ENCODE measurements at places on chromosomes 6 and 20.

- no peak for DNase-seq
These were observed 4.4 kb downstream of the C6orf89 start for GRCh38 chr6:36890112-36890663.

GRCh38 chr6:36949636-36950035 is 4.9 kb upstream of the PI16 start:
- DNase-seq = no peak

DNA sequence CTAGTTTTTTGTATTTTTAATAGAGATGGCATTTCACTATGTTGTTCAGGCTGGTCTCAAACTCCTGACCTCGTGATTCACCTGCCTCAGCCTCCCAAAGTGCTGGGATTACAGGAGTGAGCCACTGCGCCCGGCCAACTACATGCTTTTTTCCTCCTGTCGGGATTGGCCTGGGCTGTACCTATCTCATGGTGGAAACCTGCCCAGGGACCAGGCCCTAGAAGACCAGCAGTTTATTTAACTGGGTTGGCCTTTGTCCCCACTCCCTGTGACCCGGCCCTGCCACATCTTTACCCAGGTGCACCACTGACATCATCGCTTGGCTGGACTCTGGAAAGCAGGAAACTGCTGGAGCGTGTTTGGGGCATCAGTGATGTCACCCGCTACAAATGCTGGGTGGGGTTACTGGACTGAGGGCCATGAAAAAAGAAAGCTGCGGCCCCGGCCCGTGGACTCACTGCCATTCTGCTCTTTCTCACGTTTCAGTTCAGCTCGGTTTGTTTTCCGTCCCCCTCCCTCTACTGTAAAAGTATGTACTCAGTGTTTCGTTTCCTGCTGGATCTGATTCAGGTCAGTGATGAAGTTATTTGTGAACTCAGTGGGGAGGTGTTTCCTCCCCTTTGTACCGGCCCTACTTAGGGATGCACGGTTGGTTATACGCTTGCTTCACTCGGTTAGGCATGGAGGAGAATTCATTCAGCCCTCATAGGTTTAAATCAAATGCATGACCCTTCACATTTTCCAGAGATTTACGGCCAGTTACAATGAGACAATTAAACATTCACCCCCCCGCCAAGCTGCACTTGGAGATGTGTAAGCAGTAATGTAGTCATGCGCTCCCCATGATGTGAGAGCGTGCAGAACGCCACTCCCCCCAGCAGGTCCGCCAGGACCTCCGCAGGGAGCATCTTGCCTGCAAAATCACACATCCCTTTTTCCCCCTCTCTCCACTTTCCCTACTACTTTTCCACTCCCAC is 179.3 kb downstream of the MTHFD1L start:
- peak; percentile 76 for DNase-seq

- no peak for DNase-seq
These were observed 61.2 kb upstream of the RNF217 start for GRCh38 chr6:124901084-124901483.

- no peak for DNase-seq
These were observed 68.8 kb upstream of the LTV1 start for GRCh38 chr6:143774347-143774746.

DNA sequence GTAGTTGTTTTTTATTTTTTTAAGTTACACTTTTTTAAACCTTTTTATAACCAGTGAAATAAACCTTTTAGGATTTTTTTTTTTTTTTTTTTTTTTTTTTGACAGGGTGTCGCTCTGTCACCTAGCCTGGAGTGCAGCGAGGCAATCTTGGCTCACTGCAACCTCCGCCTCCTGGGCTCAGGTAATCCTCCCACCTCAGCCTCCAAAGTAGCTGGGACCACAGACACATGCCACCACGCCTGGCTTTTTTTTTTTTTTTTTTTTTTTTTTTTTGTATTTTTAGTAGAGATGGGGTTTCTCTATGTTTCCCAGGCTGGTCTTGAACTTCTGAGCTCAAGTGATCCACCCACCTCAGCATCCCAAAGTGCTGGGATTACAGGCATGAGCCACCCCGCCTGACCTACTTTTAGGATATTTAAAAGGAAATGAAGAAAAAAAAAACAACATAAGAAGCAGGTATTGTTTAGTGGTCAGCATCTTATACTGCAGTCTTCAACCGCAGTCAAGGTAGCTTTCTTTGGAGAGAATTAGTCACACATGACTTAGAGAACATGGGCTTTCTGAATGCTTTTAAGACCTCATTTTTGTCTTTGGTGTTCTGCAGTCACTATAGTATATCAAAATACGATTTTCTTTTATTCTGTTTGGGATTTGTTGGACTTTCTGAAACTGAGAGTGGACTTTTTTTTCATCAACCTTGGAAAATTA is 1.6 kb downstream of the POLR1H start:
- DNase-seq = no peak

GRCh38 chr6:16883414-16883813 is 122.2 kb upstream of the ATXN1 start:
- DNase-seq = no peak

GRCh38 chr6:132933090-132933489 is 118.7 kb downstream of the RPS12 start:
- DNase-seq = no peak

- DNase-seq = no peak
These were observed 575.9 kb upstream of the JAG1 start for GRCh38 chr20:11249683-11250082.

- DNase-seq = peak; percentile 96
These were observed 327.0 kb downstream of the BMP2 start for GRCh38 chr20:7094438-7094997.

DNA sequence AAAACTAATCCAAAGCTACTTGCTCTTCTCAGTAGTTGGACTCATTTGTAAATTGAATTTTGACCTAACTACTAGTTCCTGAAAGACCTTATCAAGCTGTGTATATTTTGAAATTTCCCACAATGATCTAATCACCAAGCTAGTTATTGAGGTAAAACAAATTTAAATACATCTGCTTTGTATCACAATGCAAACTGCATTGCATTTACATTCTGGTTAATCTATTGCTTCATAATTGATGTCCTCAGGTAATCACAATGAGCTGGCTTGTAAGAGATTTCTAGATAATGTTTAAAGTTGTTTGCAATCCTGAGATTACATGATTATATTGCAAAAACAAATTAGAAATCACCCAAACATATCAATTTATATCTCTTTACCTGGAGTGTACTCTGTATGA is 848.8 kb downstream of the HACE1 start:
- no peak for DNase-seq

DNA sequence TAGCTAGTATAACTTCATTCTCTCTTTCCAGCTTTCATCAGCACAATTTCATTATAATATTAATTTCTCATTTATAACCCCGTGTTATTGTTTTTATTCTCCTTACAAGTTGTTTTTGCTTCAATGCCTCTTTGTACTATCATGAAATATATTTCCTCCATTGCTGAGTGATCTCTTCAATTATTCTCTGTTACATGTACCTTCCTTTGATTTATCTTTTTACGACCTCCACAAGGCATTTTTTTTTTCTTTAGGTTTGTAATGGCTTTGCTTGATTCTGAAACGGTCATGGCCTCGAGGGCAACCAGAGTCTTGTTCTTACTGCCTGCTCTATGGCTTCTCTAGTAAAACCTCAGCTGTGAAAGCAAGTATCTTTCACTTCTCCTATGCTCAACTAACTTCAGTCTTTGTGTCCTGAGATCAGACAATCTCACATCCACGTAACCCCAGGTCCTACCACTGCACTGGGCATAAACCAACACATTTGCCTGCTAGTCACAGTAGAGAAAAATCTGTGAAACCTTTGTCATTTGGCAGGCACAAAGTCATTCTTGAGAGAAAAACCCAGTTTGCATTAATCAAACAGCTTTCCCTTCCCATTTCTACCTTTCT is 119.9 kb downstream of the UST start:
- no peak for DNase-seq

DNA sequence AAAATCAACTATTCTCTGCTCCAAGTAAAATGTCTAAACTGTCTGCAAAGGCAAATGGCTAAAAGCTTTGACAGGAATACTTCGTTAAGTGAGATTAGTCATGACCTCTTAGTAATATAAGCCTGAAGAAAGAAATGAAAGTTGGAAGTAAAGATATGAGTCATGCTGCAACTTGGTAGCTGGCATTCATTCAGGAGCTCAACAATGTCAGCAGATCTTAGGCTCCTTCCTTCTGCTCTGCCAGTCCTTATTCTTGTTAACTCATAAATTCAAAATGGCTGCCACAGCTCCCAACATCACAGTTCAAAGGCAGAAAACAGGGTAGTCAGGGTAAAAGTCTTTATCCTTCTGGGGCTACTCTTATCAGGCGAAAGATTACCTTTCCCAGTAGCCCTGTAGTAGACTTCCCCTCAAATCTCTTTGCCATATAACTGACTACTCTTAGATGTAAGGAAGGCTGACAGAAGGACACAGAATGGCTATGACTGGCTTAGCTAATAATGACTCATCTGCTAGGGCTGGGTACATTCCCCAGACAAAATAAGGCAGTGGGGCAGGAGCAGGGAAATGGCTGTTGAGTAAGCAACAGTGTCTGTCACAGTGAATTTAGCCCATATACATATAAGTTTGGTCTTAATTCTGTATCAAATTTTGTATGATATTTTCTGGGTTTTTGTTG is 24.4 kb upstream of the C6orf62 start:
- no peak for DNase-seq
